ENCODE measurements at places on chromosomes 12 and 14.

- no peak for DNase-seq
Measured at GRCh38 chr12:54935235-54935951, 49.2 kb downstream of the TESPA1 start.

DNA sequence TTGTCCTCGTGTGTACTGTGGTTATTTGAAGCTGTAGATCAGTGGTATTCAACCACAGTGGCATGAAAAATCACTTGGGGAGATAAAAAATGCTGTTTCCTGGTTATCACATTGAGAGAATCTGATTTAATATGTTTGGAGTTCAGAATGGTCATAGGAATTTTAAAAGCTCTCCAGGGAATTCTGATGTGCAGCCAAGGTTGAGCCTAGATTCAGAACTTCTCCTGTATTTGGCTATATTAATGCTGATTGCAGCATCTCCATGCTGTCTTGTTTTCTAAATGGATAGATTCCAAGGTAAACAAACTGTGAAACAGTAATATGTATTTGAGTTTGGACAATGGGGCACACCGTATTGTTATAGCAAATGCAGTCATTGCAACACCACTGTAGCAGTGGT lies 982.2 kb upstream of the FBXO33 start:
- DNase-seq = no peak

DNA sequence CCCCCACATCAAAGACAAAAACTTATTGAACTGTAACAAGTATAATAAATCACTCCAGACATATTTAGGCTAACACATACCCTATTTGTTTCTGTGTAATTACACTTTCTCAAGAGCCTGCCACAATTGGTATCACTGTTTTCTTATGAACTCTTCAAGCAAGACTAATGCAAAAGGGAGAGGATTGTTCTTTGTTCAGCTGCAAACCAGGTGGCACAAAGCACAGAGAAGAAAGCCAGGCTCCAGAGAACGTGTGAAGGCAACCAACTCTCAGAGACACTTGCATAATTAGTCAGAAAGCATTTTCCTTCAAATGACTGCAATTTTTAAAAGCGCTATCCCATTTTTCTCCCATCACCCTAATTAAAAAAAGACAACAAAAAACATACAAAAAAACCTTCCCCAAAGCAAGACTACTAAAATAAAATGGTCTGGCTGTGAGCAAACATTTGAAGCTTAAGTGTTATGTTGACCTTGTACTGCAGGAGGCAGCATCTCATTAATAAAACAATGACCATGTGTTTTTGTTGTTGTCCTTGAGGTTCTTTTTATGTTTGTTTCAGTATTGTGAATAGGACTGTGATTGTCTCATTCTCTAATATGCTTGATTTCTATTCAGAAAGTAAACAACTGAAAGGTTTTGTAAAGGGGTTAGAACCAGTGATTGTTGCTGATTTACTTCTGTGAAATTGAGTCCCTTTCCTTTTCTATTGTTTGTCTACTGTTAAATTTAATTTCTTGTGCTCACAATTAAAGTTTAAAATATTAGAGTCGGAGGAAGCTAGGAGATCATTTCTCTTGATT lies 452.7 kb upstream of the PDE3A start:
- DNase-seq = no peak

DNA sequence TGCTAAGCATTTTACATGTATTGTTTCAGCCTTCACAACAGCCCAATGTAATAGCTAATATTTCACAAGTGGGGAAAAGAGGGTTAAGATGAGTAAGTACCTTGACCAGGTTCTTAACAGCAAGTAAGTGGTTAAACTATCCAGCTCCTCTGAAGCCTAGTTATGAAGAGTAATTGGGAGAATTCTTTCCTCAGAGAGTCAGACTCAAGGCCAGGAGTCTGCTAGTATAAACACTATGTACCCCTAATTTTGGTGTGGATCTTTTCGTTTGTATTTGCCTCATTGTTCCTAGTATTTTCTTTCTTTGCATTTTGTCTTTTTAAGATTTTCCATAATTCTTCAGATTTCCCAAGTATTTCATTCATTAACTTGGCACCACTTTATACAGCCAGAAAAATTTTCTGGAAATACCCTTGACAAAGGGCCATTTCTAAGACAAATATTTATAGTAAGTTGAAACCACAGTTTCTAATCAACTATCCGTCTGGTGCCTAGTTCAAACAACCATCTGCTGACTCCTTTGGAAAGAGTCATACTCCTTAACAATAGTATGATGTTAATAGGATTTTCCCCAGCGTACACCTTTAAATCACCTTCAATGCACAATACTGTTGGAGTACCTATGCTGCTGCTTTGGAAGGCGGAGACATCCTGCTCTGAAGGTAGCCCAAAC lies 81.2 kb downstream of the SCAF11 start:
- no peak for DNase-seq

DNA sequence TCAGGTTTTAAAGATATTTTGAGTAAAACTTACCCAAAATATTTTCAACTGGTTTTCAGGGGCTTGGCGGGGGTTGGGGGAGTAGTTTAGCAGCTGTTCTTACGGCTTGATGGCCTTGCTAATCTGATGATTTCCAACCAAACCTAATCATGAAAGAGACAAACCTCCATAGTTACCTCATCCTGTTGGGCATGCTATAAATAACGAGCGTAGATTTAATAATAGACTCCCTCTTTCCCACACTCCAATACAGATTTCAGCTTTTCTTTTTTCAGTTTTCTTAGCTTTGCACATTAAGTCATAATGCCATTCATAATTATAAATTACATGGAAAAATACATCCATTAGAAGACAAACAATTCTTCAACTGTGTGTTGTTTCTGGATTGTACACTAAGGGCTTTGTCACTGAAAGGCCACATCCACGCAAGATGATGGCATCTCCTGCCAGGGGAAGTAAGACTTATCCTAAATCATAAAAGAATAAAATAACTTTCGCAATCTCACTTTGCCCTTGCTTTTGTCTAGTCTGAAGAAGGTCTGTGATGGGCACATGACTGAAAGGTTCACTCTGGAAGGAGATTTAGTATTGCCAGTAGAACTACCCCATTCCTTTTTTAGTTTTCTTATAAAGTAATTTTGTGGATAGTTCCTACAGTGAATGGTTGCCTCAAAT lies 23.2 kb downstream of the ITPR2 start:
- no peak for DNase-seq

DNA sequence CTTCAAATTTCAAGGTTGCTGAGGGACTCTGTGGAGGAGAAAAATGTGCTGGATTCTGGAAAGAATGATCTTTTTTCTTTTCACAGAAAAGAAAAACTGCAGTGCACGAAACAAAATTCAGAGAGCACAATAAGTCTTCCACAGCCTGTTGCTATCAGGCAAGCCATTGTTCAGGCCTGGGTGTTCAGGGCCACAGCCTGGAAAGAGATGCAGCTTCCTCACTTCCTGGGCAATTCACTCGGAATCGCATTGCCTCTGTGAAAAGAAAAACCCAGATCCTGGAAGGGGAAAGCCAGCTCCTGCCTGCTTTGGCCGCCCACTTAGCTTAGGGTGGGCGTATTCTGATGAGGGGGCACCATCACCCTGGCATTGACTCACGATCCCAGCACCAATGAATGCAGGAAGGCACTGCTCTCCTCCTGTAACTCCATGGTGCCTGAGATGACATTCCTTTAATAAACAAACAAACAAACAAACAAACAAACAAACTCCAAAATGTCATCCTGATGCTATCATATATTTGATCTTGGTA lies 863.9 kb downstream of the BCL11B start:
- DNase-seq = no peak

DNA sequence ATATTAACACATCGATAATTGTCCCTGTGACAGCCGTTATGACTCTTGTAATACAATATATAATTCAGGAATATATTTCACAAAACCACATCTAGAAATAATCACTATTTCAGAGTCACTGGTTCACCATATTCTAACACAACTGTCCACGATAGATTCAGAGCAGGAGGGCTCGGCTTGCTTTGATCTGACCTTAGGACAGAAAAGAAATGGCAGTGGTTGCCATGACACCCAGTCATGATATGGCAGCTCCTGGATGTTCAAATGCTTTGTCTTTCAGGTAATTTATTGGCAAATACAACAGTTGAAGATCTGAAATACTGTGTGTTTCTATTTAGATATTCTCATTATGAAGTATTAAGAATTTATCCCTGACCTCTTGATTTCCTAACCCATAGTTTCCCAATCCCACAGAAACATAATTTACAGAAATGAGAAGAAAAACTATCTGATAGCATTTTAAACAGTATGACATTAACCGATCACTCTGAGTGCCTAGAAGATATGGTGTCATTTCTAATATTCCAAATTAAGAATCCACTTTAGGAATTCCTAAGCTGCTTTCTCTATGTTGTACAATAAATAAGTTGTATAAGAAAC lies 116.4 kb downstream of the EPS8 start:
- no peak for DNase-seq

Measured in stimulated activated CD8-positive, alpha-beta memory T cell treated with anti-CD3 and anti-CD28 coated beads, Interleukin-7, amount 100 ng/mL, for 24 hours (primary cell).